ENCODE measurements at places on chromosomes 5 and 9. TPM values are rescaled to one million over a fixed set of nuclear protein-coding genes. Genes with fewer than 3 reads are reported as not detected.

- DNase-seq: no peak
These were observed 454 bp downstream of the NELFB start for GRCh38 chr9:137255448-137256114.

DNA sequence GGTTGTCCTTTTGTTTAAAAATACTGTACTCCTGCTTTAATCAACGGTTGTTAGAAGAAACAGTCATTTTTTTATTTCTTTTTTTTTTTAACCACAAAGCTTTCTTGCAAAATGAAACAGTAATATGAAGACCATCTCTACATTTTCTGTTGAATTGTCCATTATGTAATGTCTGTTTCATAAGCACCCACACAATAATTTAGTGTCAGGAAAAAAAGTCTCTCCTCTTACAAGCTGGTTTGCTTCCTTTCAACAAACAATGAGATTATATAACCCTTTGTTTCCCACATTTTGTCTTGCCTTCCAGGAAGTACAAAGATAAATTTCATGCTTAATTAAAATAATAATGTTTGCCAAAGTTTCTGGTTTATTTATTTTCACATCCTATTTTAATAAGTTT is 16.7 kb downstream of the CTNNAL1 start:
- DNase-seq: no peak

GRCh38 chr9:126429190-126429589 is 102.6 kb downstream of the MVB12B start:
- DNase-seq: no peak

DNA sequence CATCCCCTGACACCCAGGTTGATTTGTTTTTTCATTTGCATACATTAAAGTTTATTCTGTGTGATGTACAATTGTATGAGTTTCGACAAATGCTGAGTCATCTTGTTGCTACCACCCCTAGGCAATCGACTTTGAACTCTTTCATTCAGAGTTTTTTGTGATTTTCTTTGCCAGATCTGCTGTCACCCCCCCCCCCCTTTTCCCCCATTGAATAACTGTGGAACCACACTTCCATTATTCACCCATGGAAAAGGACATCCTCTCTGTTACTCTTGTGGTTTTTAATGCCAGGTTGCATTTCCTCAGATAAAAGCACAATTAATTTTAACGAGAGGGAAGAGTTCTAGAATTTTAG is 13.7 kb upstream of the FAM120AOS start:
- no peak for DNase-seq

DNA sequence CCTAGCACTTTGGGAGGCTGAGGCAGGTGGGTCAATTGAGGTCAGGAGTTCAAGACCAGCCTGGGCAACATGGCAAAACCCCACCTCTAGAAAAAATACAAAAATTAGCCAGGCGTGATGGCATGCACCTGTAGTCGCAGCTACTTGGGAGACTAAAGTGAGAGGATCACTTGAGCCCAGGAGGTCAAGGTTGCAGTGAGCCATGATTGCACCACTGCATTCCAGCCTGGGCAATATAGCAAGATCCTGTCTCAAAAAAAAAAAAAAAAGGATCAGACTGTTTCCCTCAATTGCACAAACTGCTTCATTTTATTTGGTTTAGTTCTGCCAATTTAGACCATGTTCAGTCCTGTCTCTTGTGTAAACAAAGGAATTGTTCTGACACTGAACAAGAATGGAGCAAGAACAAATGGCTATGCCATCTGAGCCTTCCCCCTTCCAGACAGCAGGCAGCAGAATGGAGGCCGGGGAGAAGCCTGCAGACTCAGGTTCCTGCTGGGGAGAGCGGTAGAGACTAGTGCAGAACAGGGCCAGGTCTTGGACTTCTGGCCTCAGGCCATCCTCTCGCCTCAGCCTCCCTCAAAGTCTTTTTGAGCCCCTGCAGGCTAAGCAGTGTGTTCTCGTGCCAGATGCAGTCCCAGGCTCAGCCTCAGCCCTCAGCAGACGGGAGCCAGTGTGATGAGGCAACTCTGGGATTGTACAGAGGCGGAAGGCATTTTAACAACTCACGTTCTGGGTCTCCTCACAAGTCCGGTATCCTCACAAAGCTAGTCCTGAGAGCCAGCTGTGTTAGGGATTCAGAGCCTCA is 18.2 kb downstream of the HNRNPH1 start:
- no peak for DNase-seq

DNA sequence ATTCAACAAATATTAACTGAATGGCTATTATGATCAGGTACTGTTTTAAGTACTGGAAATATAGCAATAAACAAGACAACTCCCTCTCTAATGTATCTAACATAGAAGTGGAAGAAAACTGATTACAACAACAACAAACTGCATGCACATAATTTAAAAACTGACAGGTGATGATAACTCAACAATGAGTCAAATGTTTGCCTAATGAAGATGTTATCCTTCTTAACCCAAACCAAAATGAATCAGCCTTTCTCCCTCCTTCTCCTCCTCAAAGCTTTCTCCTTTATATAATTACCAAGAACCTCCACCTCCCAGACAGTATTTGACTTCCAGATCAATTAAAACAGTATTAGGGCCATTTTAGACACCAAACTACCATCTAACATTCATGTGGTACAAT is 49.3 kb downstream of the RICTOR start:
- DNase-seq: no peak

DNA sequence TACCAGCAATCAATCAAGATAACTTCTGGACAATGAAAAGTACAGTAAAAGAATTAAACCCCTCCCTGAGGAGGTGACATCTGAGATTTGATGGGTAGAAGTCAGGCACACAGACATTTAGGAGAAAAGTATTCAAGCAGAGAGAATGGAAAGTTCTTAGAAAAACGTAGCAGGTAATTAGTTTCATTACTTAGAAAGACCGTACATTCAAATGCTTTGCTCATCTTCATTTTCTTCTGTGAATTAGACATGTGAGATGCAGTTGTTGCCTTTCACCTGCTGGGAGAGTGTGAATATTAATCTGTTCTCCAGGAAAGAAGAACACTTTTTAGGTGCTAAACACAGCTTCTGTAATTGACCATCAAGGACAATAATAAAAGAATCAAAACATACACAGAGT is 71.3 kb upstream of the PPP1R2B start:
- DNase-seq: no peak

- no peak for DNase-seq
These were observed 159.5 kb downstream of the BAAT start for GRCh38 chr9:101225271-101225670.

- no peak for DNase-seq
These were observed 51.5 kb downstream of the SLC44A1 start for GRCh38 chr9:105295986-105296385.

GRCh38 chr5:138138949-138139780 is at the start of gene NME5:
Gene NME5 (minus strand): TSS chr5:138139428. CDS start chr5:138138780, 648 bp downstream.
- DNase-seq: no peak

- DNase-seq: no peak
These were observed 92.6 kb downstream of the DPYSL3 start for GRCh38 chr5:147417135-147417813.

- DNase-seq: no peak
These were observed 160.3 kb downstream of the ARSB start for GRCh38 chr5:78824831-78825281.

GRCh38 chr9:131999692-132000551 is 79.7 kb downstream of the MED27 start:
- no peak for DNase-seq

- no peak for DNase-seq
These were observed 65.3 kb upstream of the SMC2 start for GRCh38 chr9:104028827-104029226.

GRCh38 chr9:136177224-136177623 is 27.7 kb downstream of the LHX3 start:
- no peak for DNase-seq

DNA sequence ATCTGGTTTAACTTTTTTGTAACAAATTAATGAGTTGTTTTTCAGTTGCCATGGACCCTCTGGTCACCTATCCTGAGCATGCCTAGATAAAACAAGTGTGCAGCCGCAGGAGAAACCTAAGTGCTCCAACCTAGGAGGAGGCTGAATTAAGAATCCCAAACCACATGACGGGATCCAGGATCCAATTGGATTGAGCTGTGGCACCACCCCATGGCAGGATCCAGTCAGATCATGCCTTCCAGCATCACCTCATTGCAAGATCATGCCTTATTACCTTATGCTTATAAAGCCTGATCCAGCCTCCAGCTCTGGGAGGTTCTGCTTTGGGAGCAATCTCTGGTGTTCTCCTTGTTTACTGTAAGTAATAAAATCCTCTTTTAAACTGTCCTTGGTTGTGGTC is 662.0 kb downstream of the TLR4 start:
- no peak for DNase-seq

DNA sequence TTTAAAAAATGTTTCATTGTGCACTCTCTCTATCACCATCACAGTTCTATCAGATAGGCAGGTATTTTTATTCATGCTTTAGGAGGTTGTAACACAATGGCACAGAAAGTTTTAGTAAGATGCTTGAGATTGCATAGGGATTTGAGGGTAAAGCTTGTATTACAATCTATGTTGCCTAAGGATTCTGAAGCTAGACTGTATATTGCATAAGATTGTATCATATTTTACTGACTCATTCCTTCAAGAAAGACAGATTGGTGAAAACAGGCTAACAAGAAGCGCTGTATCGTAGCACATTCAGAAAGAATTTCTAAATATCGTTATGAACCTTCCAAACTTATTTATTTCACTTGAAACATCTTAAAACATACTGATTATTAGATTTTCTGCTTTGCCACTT is 577.7 kb downstream of the EBF1 start:
- no peak for DNase-seq

DNA sequence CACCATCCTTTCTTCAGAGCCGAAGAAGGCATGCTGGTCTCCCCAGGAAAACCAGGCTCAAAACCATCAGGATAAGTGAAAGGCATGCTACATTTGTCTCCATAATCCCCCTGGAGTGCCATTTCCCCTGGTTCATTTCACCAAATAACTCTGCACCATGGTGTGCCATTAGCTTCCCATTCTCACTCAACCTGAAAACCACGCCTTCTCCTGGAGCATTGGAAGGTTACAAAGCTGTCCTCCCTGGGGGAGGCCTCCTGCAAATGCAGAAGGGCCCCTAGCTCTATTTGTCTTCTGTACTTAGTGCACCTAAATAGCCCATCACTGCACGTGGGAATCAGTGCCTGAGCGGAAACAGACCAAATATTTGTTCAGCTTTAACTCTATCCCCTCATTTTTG is 90.2 kb upstream of the ICE1 start:
- DNase-seq: no peak

DNA sequence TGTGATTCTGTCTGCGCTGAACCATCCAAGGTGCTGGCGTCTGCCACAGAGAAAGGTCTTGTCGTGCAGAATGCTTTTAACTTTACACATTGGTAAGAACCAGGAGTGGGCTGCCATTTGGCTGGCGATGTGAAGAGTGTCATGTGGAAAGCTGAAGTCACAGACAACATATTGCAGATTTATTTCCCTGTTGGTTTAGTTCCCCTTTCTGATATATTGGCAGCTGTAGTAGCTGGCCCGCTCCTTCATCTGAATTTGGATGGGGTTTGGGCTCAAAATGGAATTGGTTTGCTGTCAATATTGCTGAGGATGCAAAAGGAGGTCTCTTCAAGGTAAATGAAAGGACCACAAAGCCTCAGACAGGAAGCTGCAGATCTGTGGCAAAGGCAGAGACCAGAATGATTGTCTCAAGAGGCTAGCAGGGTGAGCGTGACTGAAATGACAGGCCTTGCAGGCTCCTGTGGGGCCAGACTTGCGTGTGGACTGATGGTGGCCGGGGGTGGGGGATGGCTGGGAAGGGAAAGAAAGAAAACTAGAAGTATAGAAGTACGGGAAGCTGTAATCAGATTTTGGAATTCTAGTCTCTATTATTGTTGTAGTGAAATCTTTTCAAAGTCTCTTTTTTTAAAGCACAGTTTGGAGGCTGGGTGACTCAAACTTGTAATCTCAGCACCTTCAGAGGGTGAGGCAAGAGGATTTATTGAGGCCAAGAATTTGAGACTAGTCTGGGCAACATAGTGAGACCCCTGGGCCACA is 25.1 kb upstream of the CD180 start:
- DNase-seq: peak; percentile 72

DNA sequence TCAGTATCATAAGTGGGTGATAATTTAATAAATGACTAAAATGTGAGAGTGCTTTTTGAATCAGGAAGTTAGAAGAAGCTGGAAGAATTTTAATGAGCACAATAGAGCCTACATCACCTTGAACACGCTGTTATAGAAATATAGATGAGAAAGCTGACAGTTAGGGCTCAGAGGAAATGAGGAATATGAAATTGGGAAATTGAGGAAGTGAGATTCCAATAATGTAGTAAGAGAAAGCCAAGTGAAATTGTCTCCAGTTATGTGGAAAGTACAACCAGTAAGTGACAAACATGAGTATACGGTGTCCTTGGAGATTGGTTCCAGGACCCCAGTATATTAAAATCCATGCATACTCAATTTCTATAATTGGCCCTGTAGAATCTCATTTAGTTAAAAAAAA is 235.9 kb upstream of the FAM174A start:
- no peak for DNase-seq

- DNase-seq: no peak
These were observed 101.8 kb upstream of the MAST4 start for GRCh38 chr5:66494437-66494836.

DNA sequence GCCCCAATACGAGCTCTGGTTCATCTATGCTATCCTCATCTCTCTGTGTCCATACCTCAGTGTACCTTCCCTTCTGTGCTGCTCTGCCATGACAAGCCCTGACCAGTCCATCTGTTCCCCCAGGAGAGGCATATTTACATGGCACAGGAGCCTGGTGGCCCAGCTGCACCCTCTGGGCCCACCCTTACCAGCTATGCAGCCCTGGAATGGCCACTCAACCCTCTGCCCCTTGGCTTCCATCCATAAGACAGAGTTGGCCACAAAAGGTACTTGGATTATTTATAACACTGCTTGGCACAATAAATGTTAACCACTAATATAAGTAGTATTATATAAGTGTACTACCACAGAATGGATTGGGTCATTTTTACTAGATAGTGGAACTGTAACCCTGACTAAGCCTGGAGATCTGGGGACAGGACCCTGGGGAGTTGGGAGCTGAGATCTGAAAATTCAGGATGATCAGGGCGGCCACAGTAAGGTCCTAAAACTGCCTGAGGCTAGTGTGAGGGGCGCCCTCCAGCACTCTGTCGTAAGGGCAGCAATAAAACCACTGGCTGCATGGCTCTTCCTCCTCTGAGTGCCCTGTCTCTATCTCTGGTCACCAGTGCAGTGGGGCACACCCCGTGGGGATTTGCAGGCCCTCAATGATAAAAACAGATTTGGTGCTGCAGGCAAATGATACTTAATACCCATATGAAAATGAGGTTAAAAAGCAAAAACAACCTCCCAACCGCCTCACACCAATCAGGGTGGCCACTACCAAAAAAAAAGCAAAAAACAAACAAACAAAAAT is 65.8 kb downstream of the SEMA4D start:
- no peak for DNase-seq

Gene BRIX1
- 30.6 TPM for total RNA-seq

Gene PLEKHG4B
- total RNA-seq: not detected

Gene GOLM1
- 12.9 TPM for total RNA-seq

Gene RALGPS1
- 11.9 TPM for total RNA-seq

Gene PCDHGA2
- total RNA-seq: not detected

Gene SLC6A18
- total RNA-seq: not detected

Gene PCDHGA5
- 0.12 TPM for total RNA-seq

Gene OR1J2
- not detected for total RNA-seq

Gene F12
- total RNA-seq: 0.66 TPM

Gene ISCA1
- 67.6 TPM for total RNA-seq

Gene RNF183
- total RNA-seq: not detected

Gene PGM5
- not detected for total RNA-seq

Gene IFNA2
- not detected for total RNA-seq

Gene ADGRD2
- not detected for total RNA-seq

Gene SIT1
- 1.4 TPM for total RNA-seq

Data from natural killer cell (primary cell).